ENCODE measurements at places on chromosomes 2 and 18.

GRCh38 chr2:96602330-96602823, 35.7 kb downstream of the KANSL3 start:
- DNase-seq, result no peak

DNA sequence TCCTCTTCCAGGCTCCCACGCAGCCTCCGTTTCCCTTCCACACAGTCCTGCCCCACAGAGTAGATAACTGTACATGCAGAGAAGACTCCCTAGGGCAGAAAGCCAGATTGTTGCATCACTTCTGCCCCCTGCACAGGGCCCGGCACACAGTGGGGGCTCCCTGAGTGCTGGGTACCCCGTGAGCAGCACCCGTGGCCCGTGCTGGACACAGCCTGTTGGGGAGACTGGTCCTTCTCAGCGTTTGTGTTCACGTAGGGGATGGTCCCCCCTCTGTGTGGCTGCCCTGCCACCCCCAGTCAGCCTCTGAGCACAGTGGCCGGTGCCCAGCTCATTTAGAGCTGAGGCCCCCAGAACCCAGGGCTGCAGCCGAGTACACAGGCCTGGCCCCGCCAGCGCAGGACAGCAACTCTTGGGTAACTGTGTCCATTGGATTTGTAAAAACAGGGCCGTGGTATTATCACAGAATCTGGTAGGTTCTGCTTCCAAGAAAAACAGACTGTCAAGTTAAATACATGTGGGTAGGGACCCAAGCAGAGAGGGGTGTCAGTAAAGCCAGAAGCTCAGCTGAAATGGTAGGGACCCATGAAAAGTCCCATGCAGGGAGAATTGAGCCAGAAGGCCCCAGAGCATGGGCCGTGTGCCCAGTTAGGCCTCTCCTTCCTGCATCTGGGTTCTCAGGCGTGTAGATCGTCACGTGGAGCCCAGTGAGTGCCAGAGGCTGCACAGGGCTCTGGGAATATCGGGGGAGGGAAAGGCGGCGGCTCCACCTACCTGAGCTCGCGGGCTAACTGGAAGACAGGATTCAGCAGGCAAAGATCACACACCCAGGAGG, 257.3 kb downstream of the ATAD2B start:
- peak; percentile 76 for DNase-seq

- no peak for DNase-seq
These were observed 5.7 kb downstream of the AGPS start for GRCh38 chr2:177398290-177398683.

GRCh38 chr18:7872569-7872968, 305.5 kb downstream of the PTPRM start:
- no peak for DNase-seq

- DNase-seq, result no peak
These were observed 237.0 kb upstream of the SLC14A2 start for GRCh38 chr18:45378308-45378707.

GRCh38 chr2:113972766-113973165, 82.9 kb downstream of the ACTR3 start:
- no peak for DNase-seq

- no peak for DNase-seq
These were observed 16.7 kb downstream of the EXOC6B start for GRCh38 chr2:72809095-72809494.

- peak; percentile 70 for DNase-seq
These were observed 141.9 kb upstream of the LGALSL start for GRCh38 chr2:64311948-64312621.

DNA sequence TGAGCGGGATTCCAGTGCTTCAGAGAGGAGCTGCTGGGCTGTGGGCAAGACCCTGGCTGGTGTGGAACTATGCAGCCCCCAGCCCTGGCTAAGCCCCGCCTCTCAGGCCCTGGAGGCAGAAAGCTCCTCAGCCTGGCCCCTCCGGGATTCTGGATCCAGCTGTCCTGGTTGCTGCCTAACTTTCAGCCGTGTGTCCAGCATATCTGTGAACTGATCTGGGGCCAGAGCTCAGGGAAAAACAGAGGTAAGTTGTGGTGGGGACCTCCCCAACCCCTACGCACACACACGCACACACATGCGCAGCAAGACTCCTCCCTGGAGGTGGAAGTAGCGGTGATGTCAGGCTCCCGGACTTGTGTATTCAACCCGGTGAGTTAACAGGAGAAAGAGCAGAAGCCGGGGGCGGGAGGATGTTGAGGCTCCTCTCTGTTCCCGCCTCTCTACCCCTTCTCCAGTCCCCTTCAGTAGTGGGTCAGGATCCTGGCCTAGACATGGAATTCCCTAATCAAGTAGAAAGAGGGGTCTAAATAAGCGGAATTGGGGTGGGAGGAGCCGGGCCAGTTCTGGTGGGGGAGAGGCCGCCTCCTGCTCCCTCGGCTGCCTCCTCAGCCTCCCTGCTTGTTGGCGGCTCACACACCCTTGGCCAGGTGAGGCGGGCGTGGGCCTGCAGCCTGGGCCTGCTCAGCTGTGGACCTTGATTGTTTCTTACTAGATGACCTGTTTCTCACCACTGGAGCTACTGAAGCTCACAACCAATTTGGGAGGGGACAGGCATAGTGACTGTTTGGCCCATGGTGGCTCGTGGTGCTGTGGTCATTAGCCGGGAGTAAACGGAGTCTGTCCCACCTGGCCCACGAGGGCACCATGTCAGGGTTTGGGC, 33.4 kb downstream of the SIX2 start:
- DNase-seq, result no peak

- no peak for DNase-seq
These were observed 28.8 kb upstream of the EFEMP1 start for GRCh38 chr2:55952415-55952814.

DNA sequence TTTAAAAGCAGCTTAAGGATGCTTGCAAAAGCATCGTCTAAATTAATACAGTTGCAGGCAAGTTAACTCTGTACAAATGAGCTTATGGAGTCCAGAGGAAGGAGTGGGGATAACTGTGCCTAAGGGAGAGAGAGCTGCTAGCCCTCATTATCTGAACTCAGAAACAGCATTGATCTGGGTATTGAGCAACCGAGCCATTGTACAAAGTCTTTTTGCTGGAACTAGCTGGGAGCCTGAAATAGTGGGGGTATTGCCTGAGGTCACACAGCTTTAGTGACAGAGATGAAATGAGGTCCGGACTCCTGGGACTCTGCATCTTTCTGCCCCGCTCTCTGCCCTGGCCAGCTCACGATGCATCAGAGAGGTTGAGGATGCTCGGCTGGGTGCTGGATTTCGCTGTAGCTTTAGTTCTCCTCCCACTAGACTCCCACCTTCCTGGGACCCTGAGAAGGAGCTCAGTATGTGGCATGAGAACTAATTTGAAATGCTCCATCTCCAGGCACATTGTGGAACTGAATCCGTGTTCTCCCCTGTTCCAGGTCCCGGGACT, 67.5 kb upstream of the ATG16L1 start:
- DNase-seq, result no peak

GRCh38 chr2:172947461-172948153, 128.0 kb upstream of the MAP3K20 start:
- no peak for DNase-seq

GRCh38 chr2:192035731-192036442, 158.8 kb downstream of the TMEFF2 start:
- no peak for DNase-seq

DNA sequence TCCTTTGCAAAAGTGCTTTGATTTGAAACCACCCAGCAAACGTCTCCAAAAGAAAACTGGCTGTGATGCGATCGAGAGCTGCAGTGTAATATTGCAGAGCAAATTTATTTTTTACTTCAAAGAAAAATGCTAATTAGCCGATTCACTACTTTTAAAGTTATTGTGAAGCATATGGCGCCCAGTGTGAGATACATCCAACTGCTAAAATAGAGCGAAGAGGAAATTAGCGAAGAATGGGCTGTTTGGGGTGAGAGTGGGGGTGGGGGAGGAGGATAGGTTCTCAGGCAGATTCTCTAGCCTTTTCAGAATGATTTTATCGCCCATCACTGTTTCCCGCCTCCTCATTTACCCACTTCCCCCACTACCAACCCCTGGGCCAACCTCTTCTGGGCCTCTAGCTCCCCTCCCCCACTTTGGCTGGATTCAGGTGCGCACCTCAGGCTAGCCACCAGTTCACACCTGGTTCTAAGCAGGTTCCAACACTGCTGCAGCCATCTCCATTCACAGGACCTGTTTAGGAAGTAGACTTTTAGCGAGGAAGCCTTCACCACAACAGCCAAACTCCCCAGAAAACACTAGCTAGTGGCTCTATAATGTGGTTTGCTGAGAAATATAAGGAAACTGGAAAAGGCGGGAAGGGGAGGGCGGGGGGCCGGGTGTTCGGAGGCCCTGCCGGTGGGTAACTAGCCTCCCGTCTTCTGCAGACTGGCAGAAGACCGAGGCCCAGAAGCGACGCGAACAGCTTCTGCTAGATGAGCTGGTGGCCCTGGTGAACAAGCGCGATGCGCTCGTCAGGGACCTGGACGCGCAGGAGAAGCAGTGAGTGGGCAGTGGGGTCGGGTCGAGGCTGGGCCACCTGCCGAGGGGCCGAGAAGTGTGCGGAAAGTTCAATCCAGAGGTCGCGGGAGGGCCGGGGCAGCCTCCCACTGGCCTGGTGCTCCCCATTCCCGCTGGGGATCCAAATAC, 6.0 kb upstream of the OTX1 start:
- DNase-seq, result no peak

GRCh38 chr2:197359859-197360258, 49.3 kb upstream of the ANKRD44 start:
- DNase-seq, result no peak
